ENCODE measurements at places on chromosomes 12 and 14. TPM values are rescaled to one million over a fixed set of nuclear protein-coding genes. Genes with fewer than 3 reads are reported as not detected.

- no peak for DNase-seq
Observed at GRCh38 chr14:22898302-22899090, 15.5 kb downstream of the REM2 start.

- no peak for DNase-seq
Observed at GRCh38 chr14:36553656-36554260, 28.7 kb downstream of the NKX2-8 start.

Gene GZMB
- total RNA-seq, result not detected

DNA sequence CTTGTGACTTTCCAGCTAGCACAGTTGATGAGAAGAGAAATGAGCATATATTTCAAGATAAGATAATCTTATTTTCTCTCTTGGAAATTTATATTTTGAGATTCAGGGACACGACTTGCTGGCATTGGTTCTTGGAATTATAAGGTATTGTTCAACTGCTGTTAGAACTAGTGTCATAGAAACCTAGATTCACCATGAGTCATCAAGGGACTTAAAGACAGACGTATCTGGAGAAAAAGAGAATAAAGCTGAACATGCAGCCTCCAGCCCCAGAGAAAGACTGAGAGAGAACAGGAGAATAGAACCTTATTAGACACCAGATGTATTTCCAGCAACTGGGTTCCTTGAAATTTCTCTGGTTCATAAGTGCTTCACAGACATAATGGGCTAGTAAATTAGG is 194.4 kb upstream of the PPFIA2 start:
- DNase-seq, result no peak

- no peak for DNase-seq
Observed at GRCh38 chr12:185576-185955, 28.4 kb downstream of the SLC6A12 start.

DNA sequence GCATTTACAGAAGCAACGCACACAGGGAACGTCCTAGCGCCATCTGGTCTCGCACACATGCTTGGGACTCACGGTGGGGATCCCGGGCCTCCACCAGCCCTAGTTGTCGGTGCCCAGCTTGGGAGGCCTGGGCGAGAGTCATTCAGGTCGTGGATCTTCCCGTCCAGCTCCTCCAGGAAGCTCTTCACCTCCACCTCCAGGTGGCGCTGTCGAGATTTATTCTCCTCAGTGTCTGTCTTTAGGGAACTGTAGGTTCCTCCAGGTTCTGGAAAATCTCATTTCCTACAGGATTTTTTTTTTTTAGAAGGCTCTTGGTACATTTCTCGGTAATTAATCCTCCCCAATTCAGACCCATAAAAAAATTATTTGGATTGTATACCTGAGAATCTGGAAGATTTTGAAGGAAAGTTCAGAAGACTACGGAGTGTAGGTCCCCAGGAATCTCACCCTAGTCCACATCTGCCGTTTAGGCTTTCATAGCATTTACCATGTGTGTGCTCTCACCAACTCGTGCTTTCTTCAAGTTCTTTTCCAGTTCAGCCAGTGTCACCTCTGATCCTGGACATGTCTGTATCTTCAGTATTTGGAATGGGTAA is 910.0 kb downstream of the TMEM121 start:
- DNase-seq, result no peak

Gene RAB2B
- total RNA-seq, result 28.5 TPM

- no peak for DNase-seq
Observed at GRCh38 chr12:51124504-51124903, 41.1 kb upstream of the CSRNP2 start.

Gene C12orf54
- total RNA-seq, result not detected

- no peak for DNase-seq
Observed at GRCh38 chr12:3192221-3192620, 115.0 kb downstream of the TSPAN9 start.

Gene MIPOL1
- 17.1 TPM for total RNA-seq

DNA sequence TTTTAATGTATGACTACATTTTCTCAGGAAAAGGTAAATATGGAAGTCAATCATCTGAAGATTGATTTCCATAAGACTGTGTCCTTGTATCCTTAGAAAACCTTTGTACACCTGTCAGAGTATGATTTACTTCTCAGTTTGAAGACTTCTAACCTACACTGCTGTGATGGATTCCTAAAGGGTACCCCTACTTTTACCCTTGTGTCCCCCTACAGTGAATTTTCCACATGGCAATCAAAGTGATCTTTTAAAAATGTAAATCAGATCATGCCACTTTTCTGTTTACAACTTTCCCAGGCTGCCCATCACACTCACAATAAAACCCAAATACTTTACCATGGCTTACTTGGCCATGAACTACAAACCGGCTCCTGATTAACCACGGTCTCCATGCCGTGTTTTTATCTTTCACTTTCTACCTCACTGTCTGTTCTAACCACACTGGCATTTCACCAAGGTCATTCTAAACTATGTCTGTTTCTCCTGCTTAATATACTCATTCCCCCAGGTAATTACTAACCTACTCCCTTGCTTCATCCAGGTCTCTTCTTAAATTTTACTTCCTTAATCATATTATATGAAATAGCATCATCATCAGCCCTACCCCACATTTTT is 8.1 kb downstream of the DNAI7 start:
- no peak for DNase-seq

- peak; percentile 71 for DNase-seq
Observed at GRCh38 chr14:49768301-49769121, 558 bp downstream of the KLHDC2 start.

GRCh38 chr12:25550186-25550585 is 2.9 kb downstream of the LMNTD1 start:
- DNase-seq, result no peak

DNA sequence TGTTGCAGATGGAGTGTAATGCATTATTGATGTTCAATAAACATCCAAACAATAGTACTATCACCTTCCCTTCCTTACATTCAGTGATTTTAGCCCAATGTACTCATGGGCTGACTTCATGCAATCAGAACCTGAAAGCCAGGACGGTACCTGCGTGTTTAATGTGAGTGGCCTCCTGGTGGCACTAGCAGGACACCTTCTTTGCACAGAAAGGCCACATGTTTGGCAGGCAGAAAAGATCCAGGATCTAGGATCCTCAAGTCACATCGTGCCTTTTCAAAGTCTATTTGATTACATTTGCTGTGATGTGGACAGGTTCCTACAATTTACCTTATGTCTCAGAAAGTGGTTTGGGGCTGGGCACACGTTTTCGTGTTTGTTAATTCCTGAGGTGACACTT is 82.9 kb downstream of the NEDD1 start:
- DNase-seq, result no peak

Gene CMTM5
- 4.6 TPM for total RNA-seq

Gene OAS2
- 2.0 TPM for total RNA-seq

DNA sequence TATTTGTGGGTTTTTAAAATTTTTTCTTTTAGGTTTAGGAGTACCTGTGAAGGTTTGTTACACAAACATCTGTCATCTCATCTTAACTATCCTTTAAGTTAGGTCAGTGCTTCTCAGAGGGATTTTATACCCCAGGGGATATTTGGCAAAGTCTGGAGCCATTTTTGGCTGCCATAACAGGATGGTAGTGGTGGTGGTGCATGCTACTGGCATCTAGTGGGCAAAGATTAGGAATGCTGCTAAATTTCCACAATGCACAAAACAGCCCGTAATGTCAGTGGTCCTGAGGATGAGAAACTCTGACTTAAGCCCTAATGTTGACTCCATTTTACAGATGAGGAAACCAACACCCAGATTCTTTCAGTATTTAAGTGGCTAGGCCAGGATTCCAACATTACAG is 85.2 kb upstream of the MYF6 start:
- DNase-seq, result no peak

DNA sequence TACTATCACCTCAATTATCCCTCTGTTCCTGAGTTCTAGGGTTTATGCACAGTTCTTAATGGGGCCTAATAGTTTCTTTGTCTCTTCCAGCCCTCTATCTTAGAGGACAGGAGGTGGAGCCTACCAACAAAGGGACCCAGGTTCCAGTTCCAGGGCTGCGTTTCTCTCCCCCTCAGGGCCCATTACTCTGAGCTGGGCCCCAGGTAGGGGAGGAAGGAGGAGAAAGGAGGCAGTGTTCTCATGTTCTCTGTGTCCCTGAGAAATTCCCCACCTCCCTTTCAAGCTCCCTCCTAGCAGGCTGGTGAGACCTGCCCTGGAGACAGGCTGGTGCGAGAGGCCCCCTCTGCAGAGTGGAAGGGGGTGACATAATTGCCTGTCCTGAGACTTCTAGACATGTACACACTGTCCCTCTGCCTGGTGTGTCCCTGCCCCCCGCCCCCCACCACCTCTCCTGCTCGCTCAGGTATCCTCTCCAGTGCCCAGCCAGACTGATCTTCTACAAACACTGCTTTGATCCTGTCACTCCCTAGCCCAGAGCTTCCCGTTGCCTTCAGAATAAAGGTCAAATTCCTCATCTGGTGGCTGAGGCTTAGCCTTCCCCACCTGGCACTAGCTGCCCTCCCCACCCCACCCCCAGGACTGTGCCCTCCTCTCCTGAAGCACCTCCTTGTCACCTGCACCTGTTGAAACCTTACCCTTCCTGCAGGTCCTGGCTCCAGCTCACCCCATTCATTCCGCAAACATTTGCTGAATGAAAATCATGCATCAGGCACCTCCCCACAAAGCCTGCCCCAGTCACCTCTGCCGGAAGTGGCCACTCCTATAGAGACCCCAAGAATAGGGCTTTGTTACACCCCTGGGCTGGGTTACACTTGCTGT is 21.1 kb upstream of the KRT8 start:
- DNase-seq, result no peak

- no peak for DNase-seq
Observed at GRCh38 chr14:29925101-29925722, 2.4 kb downstream of the PRKD1 start.

Gene ZNF740
- total RNA-seq, result 16.4 TPM

Gene KRT6C
- not detected for total RNA-seq

- no peak for DNase-seq
Observed at GRCh38 chr14:60640859-60641741, 8.2 kb downstream of the SIX1 start.

DNA sequence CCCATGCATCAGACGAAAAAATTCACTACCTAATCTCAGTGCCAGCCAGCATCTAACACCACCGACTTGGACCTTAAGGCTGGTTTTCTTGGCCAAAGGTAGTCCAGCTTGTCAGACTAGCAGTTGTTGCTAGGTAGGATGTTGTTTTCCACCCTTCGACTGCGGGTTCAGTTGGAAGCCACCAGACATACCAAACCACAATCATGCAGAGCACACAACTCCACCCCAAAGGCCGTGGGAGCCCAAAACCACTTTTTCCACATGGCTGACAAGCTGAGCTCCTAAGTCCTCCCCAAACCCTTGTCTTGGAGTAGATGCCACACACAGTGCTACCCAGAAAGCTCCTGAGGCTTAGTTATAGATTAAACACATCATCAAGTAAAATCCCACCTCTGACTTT is 46.8 kb downstream of the LRIG3 start:
- DNase-seq, result no peak

DNA sequence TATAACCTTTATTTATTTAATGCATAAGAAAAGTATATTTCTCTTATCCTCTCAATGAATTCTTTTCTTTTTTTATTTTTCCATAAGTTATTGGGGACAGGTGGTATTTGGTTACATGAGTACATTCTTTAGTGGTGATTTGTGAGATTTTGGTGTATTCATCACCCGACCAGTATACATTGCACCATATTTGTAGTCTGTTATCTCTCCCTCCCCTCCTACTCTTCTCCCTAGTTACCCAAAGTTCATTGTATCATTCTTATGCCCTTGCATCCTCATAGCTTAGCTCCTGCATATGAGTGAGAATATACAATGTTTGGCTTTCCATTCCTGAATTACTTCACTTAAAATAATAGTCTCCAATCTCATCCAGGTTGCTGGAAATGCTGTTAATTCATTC is 1900.0 kb upstream of the SEL1L start:
- no peak for DNase-seq

All from sigmoid colon (tissue), 7 donors.